ENCODE measurements at places on chromosomes 1 and 21.

GRCh38 chr1:223723351-223723904 is 11.1 kb downstream of the CAPN2 start:
- no peak for DNase-seq

DNA sequence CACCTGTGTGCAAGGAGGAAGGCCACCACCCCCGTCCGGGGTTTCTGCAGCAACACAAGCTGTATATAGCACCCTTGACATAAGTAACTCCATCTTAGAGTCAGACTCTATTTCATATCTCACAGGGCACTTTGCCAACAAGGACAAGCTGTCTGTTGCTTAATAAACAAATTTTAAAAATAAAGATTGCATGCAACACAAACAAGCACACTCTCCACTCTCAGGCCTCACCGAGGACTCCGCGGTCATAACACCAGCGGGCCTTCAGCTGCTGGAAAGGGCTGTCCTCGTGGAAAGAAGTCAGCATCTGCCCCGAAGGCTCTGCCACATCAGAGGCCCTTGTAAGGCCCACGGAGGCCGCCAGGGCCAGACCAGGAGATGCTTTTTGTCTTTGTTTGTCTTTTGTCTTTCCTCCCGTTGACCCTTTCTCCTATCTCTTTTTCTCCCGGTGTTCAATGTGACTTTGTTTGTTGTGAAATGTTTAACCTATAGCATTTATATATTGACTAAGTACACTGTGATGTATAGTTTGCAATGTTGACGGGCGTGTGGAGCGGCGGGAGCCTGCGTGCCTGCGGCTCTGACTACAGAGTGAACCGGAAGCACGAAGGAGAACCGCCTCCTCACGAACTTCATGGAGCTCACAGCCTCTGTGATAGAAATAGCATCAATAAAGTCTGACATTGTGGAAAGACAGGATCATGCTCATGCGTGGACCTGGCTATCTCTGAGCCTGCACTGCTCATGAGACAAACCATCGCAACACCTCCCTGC is 24.1 kb downstream of the MEGF6 start:
- DNase-seq: no peak

- no peak for DNase-seq
These were observed 14.0 kb upstream of the RAP1A start for GRCh38 chr1:111605576-111605975.

- no peak for DNase-seq
These were observed 330.0 kb upstream of the PLD5 start for GRCh38 chr1:242854466-242854865.

DNA sequence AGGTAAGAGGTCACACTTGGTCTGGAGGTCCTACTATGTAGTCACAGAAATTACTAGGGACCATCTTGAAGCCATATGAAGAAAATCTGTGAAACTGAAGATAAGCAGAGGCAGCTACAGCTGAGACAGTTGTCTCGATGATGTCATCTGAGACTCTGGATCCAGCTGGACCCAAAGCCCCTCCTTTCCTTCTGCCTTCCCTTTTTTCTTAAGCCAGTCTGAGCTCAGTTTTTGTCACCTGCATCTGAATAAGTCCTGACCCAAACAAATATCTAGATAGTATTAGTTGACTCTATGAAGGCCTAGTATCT is 143.3 kb downstream of the ETS2 start:
- DNase-seq: peak; percentile 40
